ENCODE measurements at places on chromosomes 1 and 21.

GRCh38 chr1:14027099-14027498 is 327.1 kb downstream of the PRDM2 start:
- DNase-seq: no peak

DNA sequence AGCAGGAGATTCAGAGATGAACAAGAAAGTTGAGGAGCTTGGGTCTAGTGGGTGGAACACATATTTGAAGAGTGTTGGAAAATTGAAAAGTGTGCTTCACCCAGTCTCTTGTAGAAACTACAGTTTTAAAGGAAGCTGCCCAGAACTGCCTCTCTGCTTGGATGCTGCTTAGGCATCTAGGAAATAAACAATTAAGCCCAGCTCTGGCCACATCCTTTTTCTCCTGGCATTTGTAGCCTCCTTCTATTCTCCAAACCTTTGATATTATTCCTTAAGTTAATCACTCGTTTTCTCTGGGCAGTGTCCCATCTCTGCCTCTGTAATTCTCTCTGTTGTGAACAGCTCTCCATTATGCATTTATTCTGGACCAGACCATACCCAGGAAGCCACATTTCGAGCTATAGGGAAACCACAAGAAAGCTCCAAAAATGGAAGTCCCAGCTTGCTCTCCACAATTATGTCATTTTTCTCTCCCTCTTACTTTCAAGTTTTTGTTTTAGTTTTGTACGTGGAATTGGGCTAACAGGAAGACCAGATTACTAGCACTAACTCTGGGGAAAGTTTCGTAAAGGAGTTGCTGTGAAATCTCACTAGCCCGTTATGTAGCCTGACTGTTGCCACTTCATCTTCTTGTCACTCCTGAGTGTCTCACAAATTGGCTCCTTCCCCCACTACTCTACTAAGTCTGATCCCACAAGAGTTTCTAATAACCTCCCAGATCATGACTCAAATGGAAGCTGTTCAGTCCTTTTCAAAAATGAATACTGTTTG is 102.2 kb downstream of the NTMT2 start:
- DNase-seq: no peak

- peak; percentile 5 for DNase-seq
Measured at GRCh38 chr1:239308701-239309333, 77.6 kb upstream of the CHRM3 start.

DNA sequence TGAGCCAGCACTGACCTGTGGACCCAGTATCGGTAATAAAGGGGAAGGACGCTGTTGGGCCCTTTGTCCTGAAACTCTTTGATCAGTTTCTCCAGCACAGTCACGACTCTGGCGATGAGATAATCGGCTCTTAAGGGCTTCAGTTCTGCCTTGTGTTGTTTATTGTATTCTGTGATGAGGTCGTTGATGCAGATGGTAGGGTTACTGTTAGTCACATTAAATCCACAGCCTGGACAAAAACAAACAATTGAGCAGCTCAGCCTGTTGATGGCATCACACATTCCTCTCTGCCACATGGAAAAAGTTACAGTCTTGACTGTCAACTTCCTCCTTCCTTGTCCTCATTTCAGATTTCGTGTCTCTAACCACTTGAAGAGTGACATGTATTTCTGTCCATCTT is 57.6 kb downstream of the SIM2 start:
- no peak for DNase-seq

DNA sequence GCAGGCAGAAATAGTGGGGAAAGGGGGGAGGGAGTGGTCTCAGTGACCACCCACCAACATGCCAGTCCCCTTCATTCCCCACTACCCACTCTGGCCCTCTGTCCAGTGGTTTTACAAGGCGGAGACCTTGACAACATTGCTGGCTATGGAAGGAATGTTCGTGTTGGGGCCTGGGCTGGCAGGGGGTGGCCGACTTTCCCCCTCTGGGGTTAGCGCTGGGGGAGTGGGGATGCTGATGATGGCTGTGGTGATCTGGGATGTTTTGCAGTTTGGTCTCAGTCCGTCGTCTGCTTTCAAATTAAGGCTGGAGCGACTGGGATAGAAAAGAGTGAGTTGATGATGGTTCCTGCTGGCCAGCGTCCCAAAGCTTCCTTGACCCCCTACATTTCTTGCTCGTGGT is 20.3 kb downstream of the DDX20 start:
- no peak for DNase-seq

GRCh38 chr1:217348960-217349664 is 281.8 kb downstream of the GPATCH2 start:
- no peak for DNase-seq

- DNase-seq: no peak
Measured at GRCh38 chr1:71774705-71775104, 507.6 kb downstream of the NEGR1 start.

DNA sequence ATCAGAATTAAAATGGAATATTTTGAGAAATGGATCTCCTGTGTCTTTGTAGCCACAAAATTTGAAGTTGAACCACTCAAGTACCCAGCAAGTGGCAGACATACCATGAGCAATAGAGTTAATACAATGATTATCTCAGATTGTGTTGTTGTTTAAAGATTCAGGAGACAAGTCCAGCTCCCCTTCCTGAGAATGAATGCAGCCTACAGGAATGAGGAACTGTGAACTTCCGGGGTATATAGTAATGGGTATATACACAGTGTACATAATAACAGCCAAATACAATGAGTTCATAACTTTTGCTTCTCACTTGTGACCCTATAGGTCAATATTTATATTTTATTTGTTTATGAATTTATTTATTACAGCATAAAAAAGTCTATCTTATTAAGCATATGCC is 445.0 kb downstream of the SETD4 start:
- no peak for DNase-seq

DNA sequence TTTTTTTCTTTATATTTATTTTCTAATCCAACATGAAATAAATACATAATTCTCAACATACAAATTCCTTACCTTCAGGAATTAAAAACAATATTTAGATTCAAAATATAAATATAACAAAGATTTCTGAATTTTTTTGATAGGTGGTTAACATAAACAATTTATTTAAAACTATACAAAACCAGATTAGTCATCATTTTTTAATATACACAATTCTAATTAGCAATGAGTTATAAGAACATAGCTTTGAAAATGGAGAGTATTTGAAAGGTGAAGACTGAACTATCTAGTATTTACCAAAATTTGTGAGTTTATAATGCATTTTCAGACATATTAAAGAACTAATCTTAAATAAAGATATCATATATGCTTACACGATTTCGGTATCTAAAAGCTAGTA is 37.5 kb downstream of the TPR start:
- DNase-seq: no peak

DNA sequence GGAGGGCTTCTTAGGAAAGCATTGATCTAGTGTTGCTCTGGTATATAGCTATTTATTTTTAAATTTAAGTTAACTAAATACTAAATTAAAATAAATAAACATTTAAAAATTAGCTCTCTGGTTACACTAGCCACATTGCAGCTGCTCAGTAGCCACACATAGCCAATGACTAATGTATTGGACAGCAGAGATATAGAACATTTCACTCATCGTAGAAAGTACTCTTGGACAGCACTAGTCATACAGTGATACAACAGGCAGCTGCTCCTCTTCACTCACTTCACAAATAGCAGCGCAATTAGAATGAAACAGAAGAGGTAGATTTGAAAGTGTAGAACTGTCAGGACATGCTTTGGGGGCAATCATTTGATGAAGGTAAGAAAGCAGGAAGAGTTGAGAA is 245.4 kb downstream of the PBX1 start:
- no peak for DNase-seq

GRCh38 chr1:12059722-12060464 is 3.2 kb upstream of the TNFRSF8 start:
- no peak for DNase-seq

GRCh38 chr1:154206196-154206595 is at the start of gene CFAP141:
Gene CFAP141 (minus strand): TSS chr1:154206333. CDS start chr1:154206307, 26 bp downstream.
- DNase-seq: no peak

DNA sequence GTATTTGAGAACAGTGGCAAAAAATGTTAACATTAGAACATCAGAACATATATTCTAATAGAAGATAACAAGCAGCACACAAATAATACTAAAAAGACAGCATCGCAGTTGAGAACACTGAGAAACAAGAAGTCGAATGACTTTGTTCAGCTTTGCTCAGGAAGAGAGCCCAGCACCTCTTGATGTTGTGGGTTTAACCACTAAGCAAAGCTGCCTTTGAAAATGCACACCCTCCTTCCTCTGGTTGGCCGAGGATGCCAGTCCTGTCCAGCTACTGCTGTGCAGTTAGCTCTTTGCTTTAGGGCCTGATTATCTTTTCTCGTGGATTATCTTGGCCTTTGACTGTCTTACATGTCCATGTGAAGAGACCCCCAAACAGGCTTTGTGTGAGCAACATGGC is 60.5 kb downstream of the SPATA46 start:
- DNase-seq: no peak

- DNase-seq: no peak
Measured at GRCh38 chr1:94345148-94345721, 73.0 kb upstream of the ABCD3 start.

DNA sequence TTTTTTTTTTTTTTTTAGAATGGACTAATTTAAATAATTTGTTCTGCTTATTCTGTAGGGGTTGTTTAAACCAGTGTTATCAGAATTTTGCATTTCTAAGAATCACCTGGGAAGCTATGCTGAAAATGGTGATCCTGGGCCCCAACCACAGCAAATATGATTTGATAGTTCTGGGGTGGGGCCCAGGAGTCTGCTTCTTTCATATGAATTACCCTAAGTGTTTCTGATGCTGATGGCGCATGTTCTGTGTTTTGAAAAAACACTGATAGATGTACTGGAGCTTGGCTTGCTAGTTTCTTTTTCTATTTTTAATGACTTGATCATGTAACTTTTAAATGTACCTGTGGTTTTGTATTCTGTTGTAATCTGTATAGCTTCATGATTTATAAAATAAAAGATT is 89.3 kb downstream of the CDC14A start:
- DNase-seq: no peak

DNA sequence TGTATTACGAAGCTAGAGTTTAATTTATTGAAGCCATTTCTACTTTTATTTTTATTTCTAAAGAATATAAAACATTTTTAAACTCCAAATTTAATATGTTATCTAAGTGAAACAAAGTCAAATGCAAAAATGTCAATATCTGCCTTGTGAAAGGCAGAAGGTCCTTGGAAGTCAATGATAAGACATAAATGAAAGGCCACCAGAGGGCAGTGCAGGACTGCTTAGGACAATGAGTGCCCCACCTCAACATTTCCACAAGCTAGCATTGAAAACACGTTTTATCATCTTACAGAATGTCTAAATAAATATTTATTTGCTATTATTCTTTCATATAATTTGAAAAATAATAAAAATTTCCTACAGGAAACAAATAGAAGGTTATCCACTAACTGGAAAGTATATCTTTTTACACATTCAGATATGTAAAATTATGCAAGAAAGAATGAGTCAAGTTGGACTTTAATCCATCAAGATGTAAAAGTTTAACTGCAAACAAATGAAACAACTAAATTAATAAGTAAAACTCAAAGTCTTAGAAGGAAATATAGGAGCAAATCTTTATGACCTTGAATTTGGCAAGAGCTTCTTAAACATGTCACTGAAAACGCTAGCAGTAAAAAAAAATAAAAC is 140.1 kb upstream of the FMN2 start:
- peak; percentile 11 for DNase-seq
